ENCODE measurements at places on chromosomes 4 and X. TPM values are rescaled to one million over a fixed set of nuclear protein-coding genes. Genes with fewer than 3 reads are reported as not detected.

The HMX1 gene
- total RNA-seq: not detected

The MRFAP1L1 gene
- total RNA-seq: 27.1 TPM

The GAB1 gene
- 57.4 TPM for total RNA-seq

The DGAT2L6 gene
- total RNA-seq: not detected

The MMRN1 gene
- 1,432 TPM for total RNA-seq

The C4orf50 gene
- not detected for total RNA-seq

The ARHGAP10 gene
- total RNA-seq: 21.9 TPM

The ESX1 gene
- total RNA-seq: 0.29 TPM

The REELD1 gene
- total RNA-seq: not detected

The XG gene
- total RNA-seq: 0.33 TPM

The SLC34A2 gene
- not detected for total RNA-seq

The USP51 gene
- 1.7 TPM for total RNA-seq

The RENBP gene
- total RNA-seq: 9.8 TPM

The SPANXA1 gene
- total RNA-seq: not detected

The ARAP2 gene
- total RNA-seq: not detected

The HEPH gene
- 1.3 TPM for total RNA-seq

The IL3RA gene
- total RNA-seq: 22.4 TPM

The BANK1 gene
- 0.33 TPM for total RNA-seq

The CFAP99 gene
- total RNA-seq: 0.19 TPM

The GRXCR1 gene
- not detected for total RNA-seq

The CC2D2A gene
- total RNA-seq: 16.3 TPM

The CPLX1 gene
- 0.33 TPM for total RNA-seq

The ZNF674 gene
- 5.5 TPM for total RNA-seq

The SLC10A4 gene
- total RNA-seq: 0.10 TPM

The USP17L21 gene
- total RNA-seq: not detected

The NBDY gene
- 20.3 TPM for total RNA-seq

The SATL1 gene
- total RNA-seq: not detected

The CXorf38 gene
- total RNA-seq: 17.9 TPM

The TCEAL3 gene
- 10.5 TPM for total RNA-seq

The FRMD7 gene
- not detected for total RNA-seq

The MID1 gene
- 36.6 TPM for total RNA-seq

The KCTD8 gene
- 2.8 TPM for total RNA-seq

The DCAF8L2 gene
- total RNA-seq: 0.10 TPM

The EGFL6 gene
- total RNA-seq: not detected

The PRICKLE3 gene
- 7.2 TPM for total RNA-seq

The MAGEA2B gene
- total RNA-seq: not detected

The RAB9B gene
- total RNA-seq: 0.76 TPM

The CXCL3 gene
- 0.33 TPM for total RNA-seq

The ADGRA3 gene
- total RNA-seq: 23.8 TPM

The MAGEC1 gene
- total RNA-seq: not detected
